ENCODE measurements at places on chromosomes 12 and 14. TPM values are rescaled to one million over a fixed set of nuclear protein-coding genes. Genes with fewer than 3 reads are reported as not detected.

ENDOU gene
- total RNA-seq, result not detected

BATF gene
- not detected for total RNA-seq

SYCP3 gene
- 0.18 TPM for total RNA-seq

RPGRIP1 gene
- not detected for total RNA-seq

KRT80 gene
- 0.25 TPM for total RNA-seq

HOXC4 gene
- total RNA-seq, result 0.36 TPM

Data from fibroblast of the aortic adventitia (primary cell).